ENCODE measurements at places on chromosomes 7 and 10.

GRCh38 chr10:107284187-107284586 is 119.7 kb upstream of the SORCS1 start:
- DNase-seq = no peak

- peak; percentile 49 for DNase-seq
Observed at GRCh38 chr10:103854265-103854685, 1.1 kb downstream of the SH3PXD2A start.

- DNase-seq = no peak
Observed at GRCh38 chr10:121570315-121570714, 27.9 kb downstream of the FGFR2 start.

DNA sequence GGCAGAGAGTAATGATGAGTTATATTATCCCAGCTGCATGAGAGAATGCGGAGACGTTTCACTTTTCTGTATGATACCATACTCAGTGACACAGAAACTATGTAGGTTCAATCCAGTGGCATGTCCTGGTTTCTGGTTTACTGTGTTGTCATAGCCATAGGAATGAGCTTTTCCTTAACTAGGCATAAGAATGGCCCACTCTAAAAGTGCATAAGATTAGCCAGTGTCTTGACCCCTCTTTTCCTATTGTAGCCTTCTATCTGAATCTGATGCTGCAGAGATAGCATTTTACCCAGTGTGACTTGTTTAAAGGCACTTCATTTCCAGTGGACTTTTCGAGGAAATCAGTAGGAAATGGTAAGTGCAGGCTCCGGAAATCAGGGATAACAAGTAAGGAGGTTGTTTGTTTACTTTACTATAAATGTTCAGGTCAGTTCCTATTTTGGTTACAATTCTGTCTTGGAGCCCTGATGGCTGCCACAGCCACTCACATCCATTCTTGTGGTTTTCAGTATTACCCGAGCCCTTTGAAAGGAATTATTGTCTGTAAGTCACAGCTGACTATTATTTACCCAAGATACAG is 70.5 kb downstream of the SEMA3A start:
- no peak for DNase-seq

- DNase-seq = no peak
Observed at GRCh38 chr10:95201736-95202135, 7.7 kb downstream of the ACSM6 start.

GRCh38 chr7:93629291-93629801 is 54.8 kb upstream of the CALCR start:
- no peak for DNase-seq

- no peak for DNase-seq
Observed at GRCh38 chr7:131203291-131203976, 124.2 kb upstream of the MKLN1 start.

- no peak for DNase-seq
Observed at GRCh38 chr7:134703782-134704181, 57.1 kb downstream of the BPGM start.

DNA sequence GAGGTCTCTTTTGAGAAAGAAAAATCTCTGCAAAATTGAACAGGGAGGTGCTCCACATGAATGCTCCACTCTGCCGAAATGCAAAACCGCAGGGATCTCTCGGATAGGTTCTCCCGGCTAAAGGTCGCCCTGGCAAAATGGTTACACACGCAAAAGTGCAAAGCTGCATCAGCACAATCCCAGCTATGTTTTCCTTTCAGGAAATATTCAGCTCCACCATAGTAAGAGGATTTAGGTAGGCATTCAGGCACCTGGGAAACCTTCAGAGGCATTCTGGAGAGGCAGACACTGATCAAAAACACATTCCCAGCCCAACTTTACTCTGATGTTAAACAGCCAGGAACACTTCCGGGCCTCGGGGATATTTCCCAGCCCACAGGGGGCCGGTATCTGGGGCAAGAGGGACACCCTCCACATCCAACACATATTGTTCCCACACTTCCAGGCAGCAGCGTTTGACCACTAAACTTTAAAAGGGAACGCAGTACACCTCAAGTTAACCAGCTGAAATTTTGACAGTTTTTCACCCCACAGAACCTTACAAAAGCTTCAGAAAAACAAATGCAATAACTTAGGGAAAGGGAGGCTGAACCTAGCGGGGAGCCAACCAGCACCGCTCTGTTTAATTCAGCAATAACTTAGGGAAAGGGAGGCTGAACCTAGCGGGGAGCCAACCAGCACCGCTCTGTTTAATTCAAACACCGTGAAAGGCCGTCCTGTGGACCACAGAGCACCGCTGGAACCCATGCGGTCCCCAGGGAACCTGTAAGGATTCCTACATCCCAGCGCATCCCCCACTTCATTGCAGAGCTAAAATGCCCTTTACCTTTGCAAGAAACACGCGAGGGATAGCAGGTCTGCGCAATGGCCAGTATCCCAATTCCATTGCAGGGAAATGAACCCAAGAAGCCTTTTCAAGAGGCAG is 45.9 kb downstream of the TNS3 start:
- no peak for DNase-seq

GRCh38 chr10:2772816-2773631 is 294.3 kb upstream of the PFKP start:
- DNase-seq = no peak

DNA sequence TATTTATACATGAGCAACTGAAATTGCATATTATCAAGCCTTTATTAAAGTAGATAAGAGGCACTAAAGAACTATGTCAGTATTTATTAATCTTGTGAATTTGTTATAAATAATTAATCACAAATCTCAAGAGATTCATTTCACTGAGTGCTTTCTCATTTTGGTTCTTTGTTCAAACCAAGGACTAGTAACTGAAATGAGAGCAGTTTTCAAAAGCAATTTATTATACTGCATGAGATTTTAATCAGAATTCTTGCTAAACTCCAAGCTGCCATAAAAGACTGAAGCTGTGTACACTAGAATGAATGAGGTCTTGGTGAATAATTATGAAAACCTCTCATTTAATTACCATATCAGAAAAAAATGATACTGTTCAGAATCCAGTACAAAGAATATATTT is 224.8 kb upstream of the IMMP2L start:
- DNase-seq = no peak

GRCh38 chr7:2792856-2793487 is 51.1 kb downstream of the GNA12 start:
- peak; percentile 25 for DNase-seq

- DNase-seq = no peak
Observed at GRCh38 chr7:101678658-101679057, 49.6 kb upstream of the MYL10 start.

DNA sequence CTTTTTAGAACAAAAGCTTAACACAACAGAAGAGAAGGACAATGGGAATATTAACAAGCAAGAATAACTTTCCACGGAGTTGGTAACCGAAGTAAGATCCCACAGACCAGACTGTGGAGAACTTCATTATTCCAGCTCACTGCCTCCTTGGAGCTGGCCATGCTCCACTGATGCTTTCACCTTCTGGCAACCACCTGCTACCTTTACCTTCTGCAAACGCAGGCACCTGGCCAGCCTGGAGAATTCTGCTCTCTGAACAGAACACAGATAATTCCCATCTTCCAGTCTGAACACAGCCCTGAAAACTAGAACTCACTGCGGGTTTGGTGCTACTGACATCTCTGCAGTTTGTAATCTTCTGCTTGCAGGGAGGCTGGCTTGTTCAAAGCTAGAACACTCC is 66.5 kb downstream of the JAZF1 start:
- no peak for DNase-seq

- peak; percentile 60 for DNase-seq
Observed at GRCh38 chr7:140810830-140811556, 113.7 kb downstream of the BRAF start.

- peak; percentile 62 for DNase-seq
Observed at GRCh38 chr10:33155720-33156638, 178.5 kb downstream of the NRP1 start.

DNA sequence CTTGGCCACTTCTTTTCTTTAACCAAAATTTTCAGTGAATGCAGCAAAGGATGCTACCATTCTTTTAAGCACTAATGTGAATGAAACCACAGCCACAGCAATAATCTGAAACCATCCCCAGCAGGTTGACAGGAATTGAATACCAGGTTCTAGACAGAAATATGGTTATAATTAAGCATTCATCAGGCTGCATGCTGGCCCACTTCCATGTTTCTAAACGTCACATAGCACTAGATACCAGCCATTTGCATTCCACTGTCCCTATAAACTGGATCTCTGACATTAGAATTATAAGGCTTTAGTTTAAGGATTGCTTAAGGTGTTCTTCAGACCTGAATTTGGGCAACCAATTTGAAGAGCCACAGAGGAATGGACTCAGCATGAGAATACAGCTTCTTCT is 340.8 kb upstream of the KLF6 start:
- DNase-seq = no peak

DNA sequence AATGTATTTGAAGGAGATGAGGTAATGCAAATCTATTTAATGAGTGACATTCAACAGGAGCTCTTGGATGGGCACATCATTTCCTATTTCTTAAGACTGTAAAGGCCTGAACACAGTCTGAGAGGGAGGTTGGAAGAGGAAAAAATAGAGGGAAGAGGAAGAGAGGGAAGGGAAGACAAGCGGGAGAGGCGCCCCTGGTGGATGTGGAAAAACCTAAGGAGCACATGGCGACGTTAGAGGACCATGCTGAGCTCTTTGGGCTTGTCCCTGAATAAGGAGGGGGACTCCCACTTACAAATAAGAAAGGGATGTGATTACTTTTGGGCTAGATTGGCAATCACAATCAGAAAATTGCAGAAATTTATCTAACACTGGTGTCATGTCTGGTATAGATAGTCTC is 19.6 kb downstream of the SUN3 start:
- no peak for DNase-seq

- no peak for DNase-seq
Observed at GRCh38 chr7:140238778-140239652, 62.2 kb upstream of the KDM7A start.

DNA sequence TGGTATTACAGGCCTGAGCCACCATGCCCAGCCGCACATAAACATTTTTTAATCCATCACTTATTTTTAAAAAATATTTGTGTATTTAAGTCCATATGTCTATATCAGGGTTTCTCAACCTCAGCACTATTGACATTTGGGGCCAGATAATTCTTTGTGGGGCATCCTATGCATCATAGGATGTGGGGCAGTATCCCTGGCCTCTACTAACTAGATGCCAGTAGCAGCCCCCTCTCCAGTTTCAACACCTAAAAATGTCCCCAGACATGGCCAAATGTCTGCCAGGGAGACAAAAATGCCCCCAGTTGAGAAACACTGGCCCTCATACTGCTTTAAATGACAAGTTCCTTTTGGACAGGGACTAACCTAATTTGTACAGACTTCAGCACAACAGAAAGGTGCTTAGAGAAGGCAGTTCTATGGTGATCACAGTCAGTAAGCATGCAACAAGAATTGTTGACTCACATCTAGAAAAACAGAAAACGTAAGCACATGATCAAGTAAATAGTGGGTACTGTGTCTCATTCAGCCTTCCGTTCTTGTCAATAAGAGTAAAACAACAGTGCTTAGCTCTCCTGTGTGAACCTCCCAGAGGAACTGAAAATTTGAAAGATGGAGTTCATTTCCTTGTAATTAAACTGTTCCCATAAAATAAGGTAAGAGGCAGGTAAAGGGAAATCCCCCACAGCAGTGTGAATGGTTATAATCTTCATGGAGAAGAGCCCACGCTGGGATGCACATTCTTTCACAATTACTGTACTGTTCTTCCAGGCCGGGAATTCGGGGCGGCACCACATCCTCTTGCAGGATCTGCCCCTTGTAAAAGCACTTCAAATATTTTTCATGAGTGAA is 17.3 kb upstream of the ADRB1 start:
- no peak for DNase-seq

DNA sequence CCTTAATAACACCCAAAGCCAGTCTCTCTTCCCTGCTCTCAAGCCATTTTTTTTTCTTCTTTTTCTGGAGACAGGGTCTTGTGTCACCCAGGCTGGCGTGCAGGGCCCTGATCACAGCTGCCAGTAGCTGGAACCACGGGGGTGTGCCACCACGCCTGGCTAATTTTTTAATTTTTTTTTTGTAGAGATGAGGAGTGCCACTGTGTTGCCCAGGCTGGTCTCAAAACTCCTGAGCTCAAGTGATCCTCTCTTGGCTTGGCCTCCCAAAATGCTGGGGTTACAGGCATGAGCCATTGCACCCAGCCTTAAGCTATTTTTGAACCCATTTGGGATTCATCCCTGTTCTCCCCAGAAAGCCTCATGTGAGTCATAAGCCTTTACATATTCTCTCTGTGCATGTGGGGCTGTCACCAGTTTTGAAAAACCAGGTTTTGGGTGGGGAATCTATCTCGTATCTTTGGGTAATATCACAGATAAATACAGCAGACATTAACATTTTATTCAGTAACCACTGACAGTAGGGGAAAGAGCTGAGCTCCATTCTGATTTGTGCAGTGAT is 15.5 kb downstream of the ZNF487 start:
- no peak for DNase-seq

DNA sequence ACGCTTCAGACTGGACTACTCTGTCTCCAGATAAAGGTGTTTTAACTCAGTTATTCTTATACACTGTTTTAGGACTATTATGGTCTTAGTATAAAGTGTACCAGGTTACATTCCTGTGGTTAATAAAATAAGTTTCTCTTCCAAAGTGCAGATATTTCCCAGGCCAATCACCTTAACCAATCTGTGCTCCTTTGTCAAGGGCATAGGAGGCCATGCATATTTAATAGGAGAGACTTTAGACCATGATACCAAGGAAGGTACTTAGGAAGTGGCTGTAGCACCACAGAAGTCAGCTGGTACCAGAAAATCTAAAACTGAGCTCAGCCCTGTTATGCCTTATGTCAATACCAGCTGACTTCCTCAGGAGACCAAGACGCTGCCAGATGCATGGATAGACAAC is 226.5 kb upstream of the TMEM72 start:
- no peak for DNase-seq

DNA sequence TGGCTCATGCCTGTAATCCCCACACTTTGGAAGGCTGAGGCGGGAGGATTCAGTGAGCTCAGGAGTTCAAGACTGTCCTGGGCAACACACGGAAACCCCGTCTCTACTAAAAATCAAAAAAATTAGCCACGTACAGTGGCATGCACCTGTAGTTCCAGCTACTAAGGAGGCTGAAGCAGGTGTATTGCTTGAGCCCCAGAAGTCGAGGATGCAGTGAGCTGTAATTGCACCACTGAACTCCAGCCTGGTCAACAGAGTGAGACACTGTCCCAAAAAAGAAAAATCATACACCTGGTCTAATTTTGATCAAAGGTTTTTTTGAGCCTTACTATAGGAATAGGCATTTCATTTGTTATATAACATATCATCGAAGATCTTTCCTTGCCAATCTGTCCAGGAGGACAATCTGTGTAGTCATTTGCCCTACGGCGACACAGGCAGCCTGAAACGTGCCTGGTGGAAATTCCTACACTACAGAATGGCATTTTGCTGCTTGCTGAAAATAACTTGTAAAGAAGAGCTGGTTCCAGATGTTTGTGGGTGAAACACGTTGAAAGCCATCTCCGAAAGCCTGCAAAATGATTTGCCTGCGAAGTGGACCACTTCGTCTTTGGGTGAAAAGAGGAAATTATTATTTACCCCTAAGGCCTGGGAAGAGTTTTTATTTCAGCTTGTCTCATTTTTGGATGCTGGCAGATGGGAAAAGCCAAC is 31.3 kb upstream of the GDI2 start:
- no peak for DNase-seq
